Tibial nerve (tissue), 4 donors: ENCODE measurements at places on chromosomes 1 and 21.

GRCh38 chr1:17594026-17594425 lies 54.5 kb downstream of the ARHGEF10L start:
- DNase-seq: no peak

DNA sequence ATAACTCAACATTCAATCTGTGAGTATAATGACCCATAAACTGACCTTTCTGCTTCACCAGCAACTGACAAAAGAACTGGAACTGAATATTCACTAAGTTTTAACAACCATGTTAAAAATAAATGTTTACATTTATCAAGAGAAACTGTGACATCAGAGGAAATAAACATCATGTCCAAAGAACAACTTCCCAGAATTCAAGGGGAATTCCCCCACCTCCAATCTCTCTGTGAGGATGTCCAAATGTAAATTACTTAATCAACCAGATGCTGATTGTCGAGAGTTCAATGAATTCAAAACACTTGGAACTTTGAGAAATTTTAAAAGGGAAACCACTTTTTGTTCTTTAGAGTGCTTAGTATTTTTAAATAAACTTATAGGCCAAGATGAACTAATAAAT lies 365.6 kb upstream of the ADGRL2 start:
- no peak for DNase-seq

DNA sequence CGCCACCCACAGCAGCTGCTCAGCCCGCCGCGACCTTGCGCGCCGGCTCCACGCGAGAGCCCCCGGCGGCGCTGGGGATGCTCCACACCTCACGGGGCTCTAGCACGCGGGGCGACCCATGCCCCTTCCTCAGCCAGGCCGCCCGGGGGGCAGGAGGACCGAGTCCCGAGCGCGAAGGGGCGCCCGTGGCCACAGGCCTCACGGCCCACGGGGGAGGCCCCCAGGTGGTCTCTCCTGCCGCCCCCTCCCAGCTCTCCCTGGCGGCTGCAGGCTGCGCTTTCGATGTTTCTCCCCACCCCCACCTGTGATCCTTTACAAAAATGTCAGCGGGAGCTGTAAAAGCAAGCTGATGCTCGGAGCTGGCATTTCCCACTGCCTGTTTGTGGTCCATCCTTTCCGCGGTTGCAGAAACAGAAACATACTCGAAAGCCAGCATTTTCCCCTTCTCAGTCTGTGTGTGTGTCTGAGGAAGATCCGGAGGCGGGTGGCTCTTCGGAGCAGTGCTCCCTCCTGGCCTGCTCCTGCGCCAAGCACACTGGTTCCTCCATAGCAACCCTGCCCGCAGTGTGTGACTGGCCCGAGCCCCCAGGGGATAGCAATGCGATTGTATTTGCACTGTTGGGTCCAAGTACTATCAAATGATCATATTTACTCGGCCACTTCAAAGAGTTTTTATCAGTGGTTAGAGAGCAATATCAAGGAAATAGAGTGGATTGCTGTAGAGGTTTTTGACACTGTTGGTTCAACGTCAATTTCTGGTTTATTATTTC lies 2.1 kb downstream of the KIF26B start:
- no peak for DNase-seq

- DNase-seq: no peak
These were observed 1.6 kb downstream of the PCAT6 start for GRCh38 chr1:202812176-202813026.

DNA sequence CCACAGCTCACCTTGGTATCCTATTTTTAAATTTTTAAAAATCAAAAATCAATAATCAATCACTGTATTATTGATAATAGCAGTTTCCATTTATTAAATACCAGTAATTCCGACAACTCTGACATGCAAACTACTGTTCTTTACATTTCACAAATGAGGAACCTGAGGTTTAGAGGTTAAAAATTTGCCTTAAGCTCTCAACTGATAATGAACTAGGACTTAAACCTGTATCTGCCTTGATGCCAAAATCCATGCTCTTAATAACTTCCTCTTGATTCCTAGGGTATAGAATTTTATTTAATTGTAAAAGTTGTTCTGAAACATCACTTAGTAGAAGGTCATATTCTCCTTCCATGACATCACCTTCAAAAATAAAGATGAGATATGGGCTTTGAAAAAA lies 5.6 kb downstream of the ARHGAP29 start:
- no peak for DNase-seq

- no peak for DNase-seq
These were observed 43.5 kb upstream of the JAK1 start for GRCh38 chr1:65009724-65010420.

DNA sequence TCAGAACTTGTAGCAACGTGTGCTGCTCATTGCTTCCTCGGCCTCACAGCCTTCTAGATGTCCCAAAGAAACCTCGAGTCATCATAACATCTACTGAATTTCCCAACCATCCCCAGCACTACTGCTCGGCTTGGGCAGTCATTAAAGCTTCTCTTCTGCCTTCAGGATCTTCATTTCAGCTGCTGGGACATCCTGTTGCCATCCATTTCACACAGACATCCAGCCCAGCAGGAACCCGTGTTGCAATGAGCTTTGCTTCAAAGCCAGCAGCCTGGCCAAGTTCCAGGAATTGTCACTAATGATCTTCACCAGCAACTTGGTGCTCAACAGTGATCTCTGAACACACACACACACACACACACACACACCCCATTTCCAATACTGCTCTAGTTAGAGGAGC lies 18.5 kb downstream of the WLS start:
- peak; percentile 83 for DNase-seq

GRCh38 chr1:84688463-84689061 lies 1.7 kb downstream of the SSX2IP start:
- no peak for DNase-seq

DNA sequence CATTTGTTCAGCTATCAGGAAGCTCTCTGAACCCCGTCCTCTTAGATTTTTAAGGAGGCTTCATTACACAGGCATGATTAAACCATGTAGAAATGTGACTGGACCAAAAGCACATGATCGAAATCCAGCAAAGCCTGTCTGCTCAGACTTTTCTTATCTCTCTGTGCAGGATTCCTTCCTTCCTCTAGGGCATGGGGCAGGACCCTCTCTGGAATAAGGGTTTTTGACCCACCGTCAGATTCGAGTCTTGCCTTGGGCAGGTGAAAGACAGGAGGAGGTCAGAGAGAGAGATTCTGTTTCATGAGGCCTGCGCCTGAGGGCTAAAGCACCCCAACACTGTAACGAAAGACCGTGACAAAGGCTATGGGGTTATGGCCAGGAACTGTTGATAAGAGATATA lies 136.8 kb downstream of the RHOU start:
- no peak for DNase-seq

GRCh38 chr1:65992831-65993271 lies 200.2 kb downstream of the PDE4B start:
- DNase-seq: no peak

DNA sequence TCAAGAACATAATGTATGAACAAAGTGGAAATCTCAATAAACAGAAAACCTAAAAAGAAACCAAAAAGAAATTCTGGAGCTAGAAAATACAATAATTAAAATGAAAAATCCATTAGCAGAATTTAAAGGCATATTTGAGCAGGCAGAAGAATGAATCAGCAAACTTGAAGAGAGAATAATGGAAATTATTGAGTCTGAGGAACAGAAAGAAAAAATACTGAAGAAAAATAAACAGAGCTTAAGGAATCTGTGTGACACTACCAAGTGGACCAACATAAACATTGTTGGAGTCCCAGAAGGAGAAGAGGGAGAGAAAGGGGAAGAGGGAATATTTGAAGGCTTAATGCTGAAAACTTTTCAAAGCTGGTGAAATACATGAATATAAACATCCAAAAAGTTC lies 54.5 kb downstream of the MAGI3 start:
- DNase-seq: no peak

GRCh38 chr1:204544321-204544720 lies 28.1 kb downstream of the MDM4 start:
- DNase-seq: no peak

DNA sequence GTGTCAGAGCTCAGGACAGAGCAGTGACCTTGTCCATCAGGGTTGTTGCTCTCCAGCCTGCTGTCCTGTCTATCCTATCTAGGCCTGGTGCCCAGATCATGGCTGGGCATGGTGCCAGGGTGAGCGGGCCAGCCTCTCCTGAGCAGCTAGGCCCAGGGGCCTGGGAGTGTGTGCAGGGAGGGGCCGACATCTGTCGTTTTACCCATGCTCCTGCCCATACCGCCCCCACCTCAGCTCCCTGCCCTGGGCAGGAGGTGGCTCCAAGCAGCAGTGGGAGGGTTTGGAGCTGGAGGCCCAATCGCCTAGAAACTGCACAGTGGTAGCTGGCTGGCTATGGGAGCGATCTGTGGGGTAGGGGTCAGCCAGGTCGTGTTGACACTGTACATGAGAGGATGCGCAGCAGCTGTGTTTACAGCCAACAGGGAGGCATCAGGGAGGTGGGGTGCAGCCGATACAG lies 6.5 kb downstream of the INSRR start:
- peak; percentile 36 for DNase-seq

- DNase-seq: no peak
These were observed 39.8 kb downstream of the RIMS3 start for GRCh38 chr1:40625476-40626382.

- DNase-seq: no peak
These were observed 827 bp downstream of the FMN2 start for GRCh38 chr1:240092301-240093119.

GRCh38 chr1:66770694-66771093 lies 18.4 kb downstream of the DYNLT5 start:
- no peak for DNase-seq

DNA sequence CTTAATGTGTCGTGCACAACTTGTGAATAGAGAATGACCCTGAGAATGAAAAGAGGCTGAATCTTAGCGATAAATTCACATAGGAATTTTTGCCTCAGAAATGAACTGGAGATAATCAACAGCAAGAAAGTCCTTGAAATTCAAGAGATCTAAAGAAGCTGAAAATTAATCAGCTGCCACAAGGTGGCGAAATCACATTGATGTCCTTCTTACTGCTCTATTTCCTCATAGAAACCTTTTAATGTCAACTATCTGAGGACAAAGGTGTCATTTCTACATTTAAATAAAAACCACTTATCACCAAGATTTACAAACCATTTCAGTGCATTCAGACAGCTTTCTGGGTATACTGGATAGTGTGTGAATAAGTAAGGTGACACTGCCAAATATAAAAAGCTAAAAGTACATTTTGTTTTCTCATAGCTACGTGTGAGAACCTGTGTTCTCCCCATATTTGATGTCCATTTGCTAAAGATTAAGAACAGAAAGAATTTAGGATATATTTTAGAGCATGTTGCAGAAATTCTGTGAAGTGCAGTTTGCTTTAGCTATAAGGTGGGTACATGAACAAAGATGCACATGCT lies 485.3 kb upstream of the PTBP2 start:
- peak; percentile 13 for DNase-seq
